NCI-H1092 (cell line): ENCODE measurements at places on chromosomes 3 and 15.

- DNase-seq, result no peak
Observed at GRCh38 chr3:45889337-45889736, 3.0 kb downstream of the CCR9 start.

- DNase-seq, result no peak
Observed at GRCh38 chr3:167304077-167304476, 76.0 kb downstream of the ZBBX start.

DNA sequence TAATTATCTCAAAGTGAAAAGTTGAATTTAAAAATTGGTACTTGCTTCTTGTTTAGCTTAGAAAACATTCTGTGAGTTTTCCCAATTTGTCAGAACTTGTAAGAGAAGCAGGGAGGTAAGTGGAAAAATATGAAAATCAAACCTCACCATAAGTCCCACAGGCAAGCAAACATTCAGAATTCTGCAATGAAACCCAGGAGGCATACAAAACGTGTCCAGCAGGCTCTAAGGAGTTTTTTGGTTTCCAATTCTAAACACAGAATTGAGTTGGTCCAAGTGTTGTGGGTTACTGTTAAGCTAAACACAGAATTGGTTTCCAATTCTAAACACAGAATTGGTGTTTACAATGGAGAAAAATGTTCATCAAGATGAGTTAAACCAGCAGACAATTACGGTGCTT lies 27.1 kb upstream of the ACKR4 start:
- DNase-seq, result no peak

DNA sequence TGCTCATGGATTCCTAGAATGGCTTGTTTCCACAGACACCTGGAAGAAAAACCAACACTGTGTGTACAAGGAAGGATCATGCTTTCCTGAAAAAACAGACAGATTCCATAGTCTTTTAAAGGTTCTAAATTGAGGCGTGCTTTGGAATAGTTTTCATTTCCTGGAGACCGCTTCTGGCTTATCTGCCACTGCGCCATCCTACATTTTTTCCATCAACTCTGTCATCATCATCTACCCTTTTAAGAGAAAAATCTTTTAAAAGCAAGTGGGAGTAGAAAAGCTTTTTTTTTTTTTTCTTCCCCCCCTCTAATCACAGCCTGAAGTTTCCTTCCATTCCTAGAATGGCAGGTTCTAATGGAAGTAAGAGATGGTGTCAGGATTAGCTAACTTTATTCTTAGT lies 379.4 kb upstream of the C2CD4B start:
- no peak for DNase-seq

DNA sequence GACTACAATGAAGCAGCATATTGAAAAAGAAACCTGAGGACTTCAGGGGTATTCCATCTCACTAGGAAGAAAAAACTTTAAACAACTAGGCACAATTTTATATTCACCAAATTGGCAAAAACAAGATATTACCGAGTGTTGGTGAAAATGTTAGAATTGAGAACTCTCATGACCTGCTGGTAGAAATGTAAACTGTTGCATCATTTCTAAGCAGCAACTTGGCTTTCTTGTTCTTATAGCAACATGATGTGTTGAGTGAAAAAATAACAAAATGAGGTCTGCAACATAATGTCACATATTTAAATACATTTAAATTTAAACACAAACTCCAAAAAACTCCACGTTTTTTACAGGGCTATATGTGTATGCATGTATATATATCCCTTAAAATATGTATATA lies 59.0 kb upstream of the SPPL2A start:
- no peak for DNase-seq

- DNase-seq, result no peak
Observed at GRCh38 chr3:181969925-181970324, 258.2 kb downstream of the SOX2 start.

- DNase-seq, result peak; percentile 56
Observed at GRCh38 chr3:150925751-150926201, 20.5 kb upstream of the MINDY4B start.

DNA sequence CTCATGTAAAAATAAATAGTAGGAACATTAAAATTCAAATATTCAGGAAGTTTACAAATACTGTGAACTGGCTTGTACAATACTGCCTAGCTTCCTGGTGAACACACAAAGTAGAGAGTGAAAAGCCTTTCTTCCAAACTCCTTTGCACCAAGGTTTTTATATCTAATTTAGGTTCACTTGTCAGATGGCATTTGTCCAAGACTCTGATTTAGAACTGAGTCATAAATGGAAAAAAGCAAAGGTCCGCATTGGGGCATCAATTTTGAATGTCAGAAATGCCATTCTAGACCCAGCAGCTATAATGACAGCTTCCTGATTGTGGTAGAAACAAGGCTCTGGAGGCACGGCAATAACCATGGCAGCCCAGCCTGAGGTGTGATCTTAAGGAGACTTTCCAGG lies 160.7 kb downstream of the PDE8A start:
- DNase-seq, result no peak

GRCh38 chr3:98945101-98945524 lies 43.6 kb upstream of the DCBLD2 start:
- no peak for DNase-seq
